ENCODE measurements at places on chromosomes 12 and 14.

GRCh38 chr12:46154221-46154985 lies 114.4 kb downstream of the SLC38A1 start:
- DNase-seq: no peak

GRCh38 chr14:20623798-20624197 lies 17.7 kb downstream of the OR6S1 start:
- no peak for DNase-seq

GRCh38 chr12:130971925-130972585 lies 18.3 kb downstream of the ADGRD1 start:
- DNase-seq: no peak

GRCh38 chr14:25472700-25473099 lies 422.8 kb upstream of the STXBP6 start:
- DNase-seq: no peak

- DNase-seq: peak; percentile 100
Observed at GRCh38 chr14:90454041-90455000, 57.5 kb downstream of the CALM1 start.

- DNase-seq: no peak
Observed at GRCh38 chr14:61385002-61385685, 63.8 kb downstream of the PRKCH start.

DNA sequence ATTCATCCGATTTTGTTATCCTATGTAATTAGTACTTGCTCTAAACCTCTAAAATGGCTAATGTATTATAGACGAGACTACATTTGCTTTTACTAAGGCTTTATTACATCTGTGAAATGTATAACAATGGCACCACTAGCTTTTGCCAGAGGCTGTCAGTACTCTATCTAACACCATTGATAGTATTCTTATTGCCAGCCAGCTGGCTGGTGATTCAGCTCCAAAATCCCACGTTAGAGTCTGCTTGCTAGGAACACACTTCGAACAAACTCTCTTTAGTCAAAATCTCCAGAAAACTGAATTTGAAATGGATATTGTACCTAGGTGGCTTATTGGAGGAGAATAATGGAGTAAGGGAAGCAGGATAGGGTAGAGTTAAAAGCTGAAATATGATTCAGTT lies 839.2 kb downstream of the SLC6A15 start:
- DNase-seq: no peak

- peak; percentile 80 for DNase-seq
Observed at GRCh38 chr12:124940393-124941169, 26.1 kb upstream of the UBC start.

DNA sequence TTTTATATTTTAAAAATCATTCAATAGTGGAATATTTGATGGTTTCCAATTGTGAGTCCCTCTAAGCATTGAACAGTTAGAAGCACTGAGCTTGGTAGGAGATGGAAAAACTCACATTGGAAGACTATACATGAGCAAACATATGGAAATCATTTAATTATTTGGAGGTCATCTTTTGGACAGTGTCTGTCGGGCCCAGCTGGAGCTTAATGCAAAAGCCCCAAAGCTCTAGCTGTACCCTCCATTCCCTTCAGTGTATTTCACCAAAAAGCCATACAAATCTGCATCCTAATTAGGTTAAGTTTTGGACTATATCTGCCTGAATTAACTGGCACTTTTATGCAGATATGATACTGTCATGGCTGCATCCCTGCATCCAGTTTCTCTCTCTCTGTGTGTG lies 365.7 kb downstream of the FLRT2 start:
- no peak for DNase-seq

GRCh38 chr14:72142328-72142727 lies 210.1 kb downstream of the RGS6 start:
- no peak for DNase-seq

GRCh38 chr14:26026384-26026783 lies 571.4 kb downstream of the NOVA1 start:
- DNase-seq: no peak

GRCh38 chr12:120367924-120368788 lies 808 bp downstream of the MSI1 start:
- DNase-seq: no peak
